ENCODE measurements at places on chromosomes 11 and 22.

DNA sequence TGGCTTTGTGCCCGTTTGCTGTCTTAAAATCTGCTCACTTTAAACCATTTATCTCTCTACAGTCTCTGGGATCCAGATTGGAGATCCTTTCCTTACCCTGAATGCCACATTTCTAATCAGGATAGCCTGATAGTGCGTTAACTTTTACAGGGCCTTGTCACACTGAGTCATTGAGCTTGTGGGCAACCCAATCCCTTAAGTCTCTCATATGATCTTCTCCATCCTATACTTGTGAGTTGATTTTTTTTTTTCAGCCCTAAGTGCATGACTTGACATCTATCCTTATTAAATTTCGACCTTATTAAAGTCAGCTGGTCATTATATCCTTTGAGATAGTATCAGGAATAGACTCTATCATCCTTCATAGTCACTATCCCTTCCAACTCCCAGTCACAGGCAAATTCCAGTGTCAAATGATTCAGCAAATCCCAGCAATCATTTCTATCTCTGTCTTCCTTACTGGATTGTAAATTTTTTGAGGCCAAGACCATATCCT lies 57.7 kb downstream of the TEAD1 start:
- no peak for DNase-seq

GRCh38 chr11:10426475-10426874 lies 28.6 kb upstream of the AMPD3 start:
- DNase-seq, result no peak

GRCh38 chr22:39665229-39665628 lies 94.7 kb downstream of the CACNA1I start:
- no peak for DNase-seq

DNA sequence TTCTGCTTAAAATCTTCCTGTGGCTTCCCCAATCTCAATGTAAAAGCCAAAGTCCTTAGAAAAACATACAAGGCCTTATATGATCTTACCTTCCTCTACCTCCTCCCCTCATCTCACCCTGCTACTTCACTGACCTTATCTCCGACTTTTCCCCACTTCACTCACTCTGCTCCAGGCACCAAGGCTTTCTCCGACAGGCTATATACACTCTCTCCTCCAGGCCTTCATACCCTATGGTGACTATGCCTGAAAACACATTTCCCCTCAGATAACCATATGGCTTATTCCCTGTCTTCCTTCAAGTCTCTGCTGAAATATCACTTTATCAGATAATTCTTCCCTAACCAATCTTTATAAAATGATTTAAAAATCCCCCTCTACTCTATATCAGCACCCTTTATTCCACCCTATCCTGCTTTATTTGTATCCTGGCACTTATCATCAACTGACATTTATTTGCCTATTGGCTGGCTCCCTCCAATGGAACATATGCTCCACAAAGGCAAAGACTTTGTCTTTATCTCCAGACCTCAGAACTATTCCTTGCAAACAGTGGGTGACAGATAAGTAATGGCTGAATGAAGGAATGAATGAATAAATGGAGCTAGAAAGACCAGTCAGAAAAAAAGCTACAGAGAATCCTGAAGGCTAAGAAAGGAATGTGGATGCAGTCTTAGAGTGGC lies 52.7 kb downstream of the PAK1 start:
- DNase-seq, result no peak

GRCh38 chr11:26418386-26418912 lies 86.5 kb downstream of the ANO3 start:
- DNase-seq, result no peak

GRCh38 chr22:28873183-28873963 lies 10.0 kb upstream of the ZNRF3 start:
- no peak for DNase-seq

DNA sequence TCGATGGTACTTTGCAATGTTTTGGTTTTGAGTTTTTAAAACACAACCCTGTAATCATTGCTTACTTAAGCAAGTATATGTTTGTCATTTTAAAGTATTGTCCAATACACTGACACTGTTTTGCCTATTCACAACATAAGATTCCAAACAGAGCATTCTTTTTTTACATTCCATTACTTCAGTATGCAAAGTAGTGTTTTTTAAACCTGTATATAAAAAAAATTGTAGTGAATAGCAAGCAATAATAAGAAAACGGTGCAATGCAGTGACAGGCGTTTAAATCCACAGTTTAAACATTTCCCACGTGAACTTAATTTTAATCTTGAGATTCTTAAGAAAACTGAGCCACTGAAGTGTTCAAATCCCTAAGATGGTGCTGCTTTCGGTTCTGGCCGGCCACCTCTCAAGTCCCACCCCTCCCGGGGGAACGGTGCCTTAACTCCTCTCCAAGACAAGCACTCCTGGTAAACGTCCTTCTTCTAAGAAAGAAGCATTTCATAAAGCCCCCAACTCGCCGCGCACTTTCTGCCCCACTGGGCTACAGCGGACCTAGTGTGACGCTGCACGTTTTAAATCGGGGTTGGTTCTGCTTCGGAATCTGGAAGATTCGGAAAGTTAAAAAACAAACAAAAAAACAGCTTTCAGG lies 2.9 kb downstream of the PGR start:
- no peak for DNase-seq

DNA sequence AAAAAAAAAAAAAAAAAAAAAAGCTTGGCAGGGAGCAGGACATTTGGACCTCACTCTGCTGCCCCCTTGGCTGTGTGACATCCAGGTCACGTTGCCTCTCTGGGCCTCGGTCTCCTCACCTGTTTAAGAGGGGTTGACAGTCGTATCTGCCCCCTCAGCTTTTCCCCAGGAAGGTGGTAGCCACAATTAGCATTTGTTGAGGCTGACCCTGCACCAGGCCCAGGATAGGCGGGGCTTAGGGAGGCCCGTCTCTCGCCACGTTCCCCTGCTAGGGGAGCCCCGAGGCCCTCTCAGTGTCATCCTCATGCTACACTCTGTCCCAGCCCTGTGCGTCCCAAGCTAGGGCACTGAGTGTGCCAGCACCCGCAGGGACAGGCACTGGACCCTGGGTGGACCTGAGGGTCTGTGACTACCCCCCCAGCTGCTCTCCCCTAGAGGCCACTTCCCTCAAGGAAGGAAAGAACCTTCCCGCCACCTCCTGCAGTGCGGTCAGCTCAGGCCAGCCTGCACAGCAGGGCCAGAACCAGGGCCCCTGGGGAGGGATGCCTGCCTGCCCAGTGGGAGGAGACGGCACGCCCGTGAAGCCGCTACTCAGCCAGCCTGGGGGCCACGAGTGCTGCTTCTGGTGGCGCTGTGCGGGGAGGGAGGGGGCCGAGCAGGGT lies 38.5 kb upstream of the PPARA start:
- no peak for DNase-seq

- no peak for DNase-seq
Observed at GRCh38 chr11:74492084-74492483, 1.4 kb downstream of the LIPT2 start.

- no peak for DNase-seq
Observed at GRCh38 chr11:125293596-125293995, 129.0 kb downstream of the PKNOX2 start.

- DNase-seq, result no peak
Observed at GRCh38 chr22:29342177-29342576, 26.7 kb upstream of the RASL10A start.
